ENCODE measurements at places on chromosomes 6 and 20.

- no peak for DNase-seq
Measured at GRCh38 chr20:10910535-10911178, 236.9 kb upstream of the JAG1 start.

- peak; percentile 92 for DNase-seq
Measured at GRCh38 chr20:47392015-47392720, 35.7 kb upstream of the ZMYND8 start.

- no peak for DNase-seq
Measured at GRCh38 chr6:38273325-38273724, 366.4 kb downstream of the BTBD9 start.

- no peak for DNase-seq
Measured at GRCh38 chr6:112189494-112189893, 64.9 kb downstream of the LAMA4 start.

DNA sequence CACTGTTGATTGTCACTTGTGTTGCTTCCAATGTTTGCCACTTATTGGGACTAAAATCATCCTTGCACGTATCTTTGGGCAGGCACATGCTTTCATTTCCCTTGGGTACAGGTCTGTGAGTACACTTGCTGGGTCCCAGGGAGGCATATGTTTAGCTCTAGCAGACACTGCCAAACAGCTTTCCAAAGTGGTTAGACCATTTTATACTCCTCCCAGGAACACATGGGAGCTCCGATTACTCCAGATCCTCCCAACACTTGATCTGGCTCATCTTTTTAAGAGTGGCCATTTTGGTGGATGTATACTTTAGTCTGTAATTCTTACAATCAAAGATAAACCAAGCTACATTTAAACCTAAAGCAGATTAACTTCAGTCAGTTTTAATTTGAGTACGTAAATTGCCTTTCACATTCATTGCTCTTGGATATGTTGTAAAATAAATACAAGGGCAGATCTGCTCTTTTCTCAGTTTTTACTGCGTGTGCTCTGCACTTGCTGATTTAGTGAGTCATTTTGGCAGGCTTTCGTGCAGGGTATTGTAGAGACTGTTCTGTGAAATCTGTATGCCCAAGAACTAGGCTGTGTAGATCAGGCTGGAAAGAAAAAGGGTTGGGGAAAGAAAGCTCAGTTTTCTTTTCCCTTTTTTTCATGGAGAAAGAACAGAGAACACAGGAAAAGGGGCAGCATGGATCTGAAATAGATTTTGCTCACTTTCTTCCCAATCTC, 19.5 kb downstream of the SLC22A1 start:
- DNase-seq = no peak

- no peak for DNase-seq
Measured at GRCh38 chr6:150269130-150269856, 99.5 kb upstream of the IYD start.

DNA sequence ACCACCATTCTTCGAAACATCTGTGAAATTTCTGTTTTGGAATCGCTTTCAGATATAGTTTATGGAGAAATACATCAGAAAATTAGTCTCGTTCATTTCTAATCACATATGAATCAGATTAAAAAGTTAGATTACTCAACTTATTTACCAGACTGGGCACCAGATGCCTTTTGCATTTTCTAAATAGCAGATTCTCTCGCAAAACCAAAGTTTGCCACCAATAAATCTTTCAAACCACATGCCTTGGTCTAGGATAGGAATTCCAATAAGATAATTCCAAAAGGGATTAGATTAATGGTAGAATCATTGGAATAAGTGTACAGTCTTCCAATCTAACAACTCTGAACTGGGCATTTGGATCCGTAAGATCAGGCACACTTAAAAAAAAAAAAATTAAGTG, 160.4 kb upstream of the TAB2 start:
- no peak for DNase-seq
